ENCODE measurements at places on chromosomes 5 and 9.

DNA sequence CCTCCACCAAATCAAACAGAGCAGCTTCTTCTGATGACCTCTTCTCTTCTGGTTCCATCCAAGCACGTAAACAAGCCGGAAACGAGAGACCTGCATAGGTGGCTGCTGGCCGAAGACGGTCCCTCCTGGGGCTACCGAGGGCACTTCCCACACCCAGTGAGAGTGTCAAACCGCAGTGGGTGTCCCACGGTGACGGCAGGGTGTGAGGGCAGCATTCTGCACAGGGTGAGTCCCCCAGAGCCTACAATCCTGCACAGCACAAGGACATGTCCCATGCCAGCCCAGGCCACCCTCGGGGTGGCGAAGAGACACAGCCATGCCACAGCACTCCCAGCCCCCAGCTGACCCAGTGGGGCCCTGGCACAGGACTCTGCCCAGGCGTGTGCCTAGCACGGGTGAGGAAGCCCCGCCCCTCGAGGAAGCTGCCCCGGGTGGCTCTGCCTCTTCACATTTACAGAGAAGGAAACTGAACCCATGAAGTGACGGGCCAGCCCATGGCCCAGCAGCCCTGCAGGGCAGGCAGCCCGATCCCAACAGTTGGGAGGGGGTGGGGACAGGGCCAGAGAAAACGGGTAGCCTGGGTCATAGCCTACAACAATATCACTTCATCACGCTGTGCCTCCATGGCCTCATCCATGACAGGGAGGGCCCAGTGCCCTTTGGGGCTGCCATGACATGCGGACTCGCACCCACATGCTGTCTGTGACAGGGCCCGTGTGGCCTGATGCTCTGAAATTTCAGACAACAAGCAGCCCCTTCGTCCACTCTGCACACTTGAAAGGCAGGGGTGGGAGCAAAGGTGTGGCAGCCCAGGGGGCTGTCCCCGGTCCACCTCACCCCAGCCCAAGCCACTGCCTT lies 43.2 kb downstream of the SEMA4D start:
- no peak for DNase-seq

DNA sequence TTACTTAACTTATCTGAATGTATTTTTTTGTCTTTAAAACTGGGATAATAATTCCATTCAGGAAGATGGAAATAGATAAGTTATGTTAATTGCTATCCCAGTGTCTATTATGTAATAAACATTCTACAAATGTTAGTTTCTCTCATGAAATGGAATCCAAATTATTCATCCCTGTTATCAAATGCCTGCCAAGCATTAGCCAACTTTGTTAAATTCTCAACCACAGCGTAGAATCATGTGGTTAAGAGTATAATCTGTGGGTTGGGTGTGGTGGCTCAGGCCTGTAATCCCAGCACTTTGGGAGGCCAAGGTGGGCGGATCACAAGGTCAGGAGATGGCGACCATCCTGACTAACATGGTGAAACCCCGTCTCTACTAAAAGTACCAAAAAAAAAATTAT lies 912.9 kb upstream of the SEMA6A start:
- no peak for DNase-seq

DNA sequence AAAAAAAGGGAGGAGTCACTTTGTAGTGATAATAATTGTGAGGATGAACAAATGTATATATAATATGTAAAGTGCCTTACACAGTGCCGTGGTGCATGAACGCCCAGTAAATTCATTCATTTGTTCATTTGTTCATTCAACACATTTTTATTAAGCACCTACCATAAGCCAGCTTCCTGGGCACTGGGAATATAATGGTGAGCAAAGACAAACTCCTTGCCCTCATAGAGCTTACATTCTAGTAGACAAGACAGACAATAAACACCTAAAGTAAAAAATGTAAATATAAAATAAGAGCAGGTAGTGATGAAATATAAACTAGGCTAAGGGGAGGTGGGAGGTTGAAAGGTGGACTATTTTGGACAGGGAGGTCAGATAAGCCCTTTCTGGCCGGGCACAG lies 32.0 kb downstream of the SPRY4 start:
- no peak for DNase-seq

GRCh38 chr5:56313004-56313531 lies 79.9 kb upstream of the ANKRD55 start:
- no peak for DNase-seq

- no peak for DNase-seq
Observed at GRCh38 chr9:112334432-112334841, 1.0 kb upstream of the PTBP3 start.

GRCh38 chr5:5700549-5700948 lies 278.1 kb downstream of the ICE1 start:
- no peak for DNase-seq

DNA sequence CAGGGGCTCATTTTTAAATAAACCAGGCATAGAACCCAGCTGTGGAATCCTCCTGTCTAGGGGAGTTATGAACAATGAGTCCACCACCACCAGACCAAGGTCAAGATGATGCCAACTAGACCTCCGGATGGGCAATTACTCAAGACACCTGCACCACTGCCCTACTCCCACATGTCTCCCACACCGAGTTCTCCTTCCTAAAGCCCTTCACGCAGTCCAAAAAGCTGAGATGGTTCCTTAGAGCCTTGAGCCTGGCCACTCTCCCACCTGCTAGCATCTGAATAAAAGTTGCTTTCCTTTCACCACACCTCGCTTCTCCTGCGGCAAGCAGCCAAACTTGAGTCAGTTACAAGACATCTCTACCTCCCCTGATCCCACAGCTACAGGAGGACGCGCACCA lies 15.4 kb upstream of the PPP1R26 start:
- DNase-seq = no peak

- DNase-seq = no peak
Observed at GRCh38 chr5:128636361-128636760, 98.3 kb upstream of the FBN2 start.

GRCh38 chr9:135305546-135306180 lies 173.9 kb upstream of the PPP1R26 start:
- no peak for DNase-seq

DNA sequence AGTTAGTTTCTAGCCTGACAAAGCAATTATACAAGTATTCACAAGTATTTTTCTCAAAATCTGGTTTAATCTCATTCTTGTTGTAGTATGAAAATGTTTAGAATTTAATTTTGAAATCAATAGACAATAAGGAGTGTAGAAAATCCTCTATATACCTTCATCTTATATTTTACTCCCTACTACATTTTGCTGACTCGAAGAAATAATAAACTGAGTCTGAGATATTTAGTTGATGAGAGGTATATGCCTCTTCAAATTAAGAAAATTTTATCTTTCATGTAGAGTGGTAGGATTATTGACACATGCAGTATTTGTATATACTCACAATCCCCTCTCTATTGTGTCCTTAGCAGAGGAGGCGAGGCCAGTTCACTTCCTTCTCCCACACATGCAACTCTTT lies 477.7 kb downstream of the MAN2A1 start:
- no peak for DNase-seq

DNA sequence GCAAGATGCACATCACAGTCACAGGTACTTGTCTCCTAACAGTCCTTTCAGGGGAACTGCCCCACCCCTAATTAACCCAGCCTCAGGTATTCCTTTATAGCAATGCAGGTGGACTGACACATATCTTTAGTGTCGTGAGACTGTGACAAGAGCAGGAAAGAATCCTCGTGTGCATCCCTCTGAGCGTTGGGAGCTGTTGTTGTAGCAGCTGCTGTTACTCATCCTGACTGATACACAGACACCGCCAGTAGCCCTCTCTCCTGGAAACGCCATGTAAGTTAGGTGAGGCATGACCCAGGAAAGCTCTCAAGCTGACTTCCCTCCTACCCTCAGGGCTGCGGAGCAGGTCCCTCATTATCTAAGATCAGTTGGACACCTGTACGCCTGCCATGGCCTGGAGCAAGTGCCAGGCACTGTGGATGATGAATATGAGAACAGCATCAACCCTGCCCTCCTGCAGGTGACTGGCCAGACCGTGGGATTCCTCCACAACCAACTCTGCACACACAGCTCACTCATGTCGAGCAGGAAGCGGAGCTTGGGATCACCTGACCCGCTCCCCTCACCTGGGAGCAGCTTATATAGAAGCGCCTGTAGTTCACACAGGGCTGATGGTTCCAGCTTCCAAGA lies 10.2 kb upstream of the LCN15 start:
- DNase-seq = no peak

GRCh38 chr9:127959841-127960409 lies 20.9 kb downstream of the EEIG1 start:
- DNase-seq = no peak

- no peak for DNase-seq
Observed at GRCh38 chr5:74761241-74761640, 5.7 kb downstream of the GFM2 start.

GRCh38 chr9:73426269-73426668 lies 274.6 kb downstream of the ANXA1 start:
- no peak for DNase-seq

GRCh38 chr5:143559586-143560109 lies 156.2 kb upstream of the NR3C1 start:
- no peak for DNase-seq

DNA sequence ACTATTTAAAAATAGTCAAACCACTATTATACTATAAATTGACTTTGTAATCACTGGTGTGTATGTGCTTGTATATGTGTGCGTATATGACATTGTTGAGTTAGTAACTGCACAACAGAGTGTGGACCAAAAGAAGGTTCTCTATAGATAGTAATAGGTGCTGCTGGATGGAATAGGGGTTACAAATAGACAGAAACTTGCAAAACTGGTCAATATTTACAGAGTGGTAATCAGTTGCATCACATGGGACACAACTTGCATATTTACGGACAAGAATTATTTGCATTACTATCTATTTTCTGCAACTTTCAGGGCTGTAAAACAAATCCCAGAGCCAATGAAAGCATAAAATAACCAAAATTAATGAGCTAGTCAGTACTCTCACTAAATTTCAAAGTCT lies 42.4 kb downstream of the TNFSF8 start:
- DNase-seq = no peak

GRCh38 chr5:101605700-101606099 lies 690.4 kb downstream of the SLCO4C1 start:
- DNase-seq = no peak

DNA sequence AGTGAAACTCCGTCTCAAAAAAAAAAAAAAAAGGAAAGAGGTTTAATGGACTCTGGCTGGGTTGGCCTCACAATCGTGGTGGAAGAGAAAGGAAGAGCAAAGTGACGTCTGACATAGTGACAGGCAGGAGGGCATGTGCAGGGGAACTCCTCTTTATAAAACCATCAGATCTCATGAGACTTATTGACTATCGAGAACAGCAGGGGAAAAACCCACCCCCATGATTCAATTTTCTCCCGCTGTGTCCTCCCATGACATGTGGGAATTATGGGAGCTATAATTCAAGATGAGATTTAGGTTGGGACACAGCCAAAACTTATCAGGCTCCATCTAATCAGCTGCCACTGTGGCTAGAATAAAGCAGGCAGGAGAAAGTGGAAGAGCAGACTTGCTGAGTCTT lies 610.4 kb upstream of the NUDT12 start:
- no peak for DNase-seq

DNA sequence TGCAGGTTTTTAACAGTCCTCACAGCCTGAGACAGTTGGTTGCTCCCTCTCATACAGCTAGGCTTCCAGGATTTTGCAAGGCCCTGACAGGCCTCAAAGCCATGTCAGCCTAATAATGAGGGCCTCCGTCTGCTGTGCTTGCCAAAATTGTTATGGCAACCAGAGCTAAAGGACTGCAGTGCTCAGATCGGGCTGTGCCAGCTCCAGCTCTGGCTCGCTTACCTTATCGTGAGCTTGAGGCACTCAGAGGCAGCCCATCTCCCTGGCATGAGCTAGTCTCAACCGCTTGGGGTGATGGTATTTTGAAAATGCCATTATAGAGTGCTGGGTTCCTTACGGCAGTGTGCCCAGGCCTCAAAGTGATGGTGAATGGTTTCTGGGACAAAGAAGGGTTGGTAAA lies 8.4 kb downstream of the MTAP start:
- no peak for DNase-seq

- DNase-seq = no peak
Observed at GRCh38 chr5:96855031-96855872, 21.0 kb upstream of the ERAP2 start.

- no peak for DNase-seq
Observed at GRCh38 chr5:36839489-36840476, 36.8 kb upstream of the NIPBL start.

DNA sequence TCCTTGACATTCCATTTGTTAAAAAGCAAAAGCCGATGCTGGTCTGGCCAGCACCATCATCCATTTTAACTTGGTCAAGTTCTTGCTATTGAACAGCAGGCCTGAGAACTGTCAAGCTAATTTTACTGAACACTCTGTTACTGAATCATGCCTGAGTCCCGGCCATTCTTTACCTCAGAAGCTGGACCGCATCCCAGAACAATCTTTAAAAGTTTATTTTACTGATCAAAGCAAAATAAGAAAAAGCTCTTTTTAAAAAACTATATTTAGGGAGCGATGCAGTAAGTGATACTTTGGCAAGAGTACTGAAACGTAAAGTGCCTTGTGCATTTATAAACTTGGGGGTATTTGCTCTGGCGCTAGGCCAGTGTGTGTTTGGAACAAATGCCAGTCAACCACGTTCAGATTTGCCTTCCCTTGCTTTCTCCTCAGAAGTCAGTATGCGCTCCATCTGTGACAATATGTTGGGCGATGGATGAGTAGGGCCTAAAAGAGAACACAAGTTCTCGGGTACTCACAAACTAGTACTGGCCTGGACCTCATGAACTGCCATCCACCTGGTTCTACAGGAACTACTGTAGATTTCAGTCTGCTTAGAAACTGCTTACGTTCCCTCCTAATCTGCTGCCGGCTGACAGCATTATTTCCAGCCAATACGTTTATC lies 161.9 kb downstream of the MAPKAP1 start:
- no peak for DNase-seq

DNA sequence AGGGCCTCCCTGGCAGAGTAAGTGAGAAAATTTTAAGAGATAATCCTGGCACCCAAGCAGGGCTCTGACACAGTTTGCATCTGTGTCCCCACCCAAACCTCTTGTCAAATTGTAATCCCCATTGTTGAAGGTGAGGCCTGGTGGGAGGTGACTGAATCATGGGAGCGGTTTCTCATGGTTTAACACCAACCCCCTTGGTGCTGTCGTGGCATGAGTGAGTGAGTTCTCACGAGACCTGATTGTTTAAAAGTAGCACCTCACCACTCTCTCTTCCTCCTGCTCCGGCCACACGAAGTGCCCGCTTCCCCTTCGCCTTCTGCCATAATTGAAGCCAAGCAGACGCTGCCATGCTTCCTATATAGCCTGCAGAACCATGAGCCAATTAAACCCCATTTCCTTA lies 80.1 kb downstream of the FBXW11 start:
- DNase-seq = no peak
